ENCODE measurements at places on chromosomes 4 and X.

GRCh38 chr4:40731361-40731760 lies 18.4 kb upstream of the NSUN7 start:
- DNase-seq: no peak

- DNase-seq: no peak
Observed at GRCh38 chrX:152259150-152259549, 120.8 kb upstream of the MAGEA10 start.

DNA sequence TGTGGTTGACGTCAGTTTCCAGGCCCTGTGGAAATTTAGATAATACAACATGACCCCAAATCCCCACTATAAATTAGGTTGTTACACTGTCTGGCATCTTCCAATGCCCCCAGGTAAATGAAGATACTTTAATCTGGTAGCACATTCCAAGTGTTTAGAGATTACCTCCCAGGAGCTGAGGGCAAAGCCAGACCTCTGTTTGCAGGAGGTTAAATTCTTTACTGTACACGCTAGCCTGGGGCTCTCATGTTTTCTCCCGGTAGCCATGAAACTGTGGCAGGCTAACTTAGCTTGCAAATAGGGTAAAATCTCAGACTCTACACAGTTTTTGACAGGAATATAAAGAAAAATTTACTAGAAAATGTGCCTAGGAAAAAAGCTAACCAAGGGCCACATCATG lies 450.0 kb downstream of the PDGFC start:
- DNase-seq: no peak

DNA sequence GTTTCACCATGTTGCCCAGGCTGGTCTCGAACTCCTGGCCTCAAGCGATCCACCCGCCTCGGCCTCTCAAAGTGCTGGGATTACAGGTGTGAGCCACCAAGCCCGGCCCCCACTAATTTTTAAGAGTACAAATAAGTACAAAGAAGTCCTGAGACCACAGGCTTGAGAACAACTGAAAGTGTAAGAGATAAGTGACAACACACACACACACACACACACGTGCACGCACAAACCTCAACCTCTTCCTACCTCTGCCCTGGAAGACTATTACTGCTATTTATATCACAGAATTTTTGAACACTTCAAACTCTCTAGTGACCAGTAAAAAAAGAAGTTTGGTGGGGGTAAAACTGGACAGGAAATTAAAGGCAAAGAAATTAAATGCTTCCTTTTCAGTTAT lies 7.5 kb downstream of the KLHL15 start:
- no peak for DNase-seq

DNA sequence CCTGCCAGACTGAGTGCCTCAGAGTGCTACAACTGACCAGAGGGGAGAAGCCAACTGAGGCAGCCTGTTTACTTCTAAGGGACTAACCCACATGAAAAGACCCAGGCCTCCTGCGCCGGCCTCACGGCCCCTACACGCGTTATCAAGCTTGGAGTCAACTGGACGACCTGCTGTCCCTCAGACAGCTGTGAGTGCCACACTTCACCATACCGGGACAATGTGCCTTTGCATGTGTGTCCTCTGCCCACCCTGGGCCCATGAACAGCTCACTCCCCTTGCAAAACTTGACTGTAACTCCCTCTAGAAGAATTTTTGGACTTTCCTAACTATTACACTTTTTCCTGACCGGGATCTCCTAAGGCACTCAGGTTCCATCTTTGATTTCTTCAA lies 1.8 kb downstream of the NOP14 start:
- DNase-seq: peak; percentile 56

GRCh38 chrX:19673375-19674040 lies 158.2 kb upstream of the MAP3K15 start:
- no peak for DNase-seq

GRCh38 chr4:5020341-5020740 lies 1.1 kb upstream of the CYTL1 start:
- no peak for DNase-seq

DNA sequence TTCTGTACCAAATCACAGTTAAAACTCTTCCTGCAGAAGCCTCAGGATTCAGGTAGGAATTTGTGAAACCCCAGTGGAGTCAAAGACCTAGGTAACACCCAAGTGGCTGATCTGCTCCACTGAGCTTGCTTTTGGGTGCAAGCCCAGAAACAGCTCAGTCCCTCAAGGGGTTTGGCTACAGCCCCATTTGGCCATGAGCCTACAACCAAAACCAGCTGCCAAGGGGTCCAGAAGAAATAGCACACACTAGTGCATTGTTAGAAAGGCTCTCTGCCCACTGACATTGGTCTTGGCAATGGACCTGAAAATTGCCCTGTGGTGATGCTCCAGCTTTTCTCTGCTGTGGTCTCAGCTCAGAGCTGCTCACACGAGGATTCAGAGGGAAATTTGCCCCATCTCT lies 577.4 kb upstream of the INTU start:
- DNase-seq: no peak

GRCh38 chrX:150047818-150048217 lies 109.5 kb upstream of the EOLA2 start:
- DNase-seq: no peak

DNA sequence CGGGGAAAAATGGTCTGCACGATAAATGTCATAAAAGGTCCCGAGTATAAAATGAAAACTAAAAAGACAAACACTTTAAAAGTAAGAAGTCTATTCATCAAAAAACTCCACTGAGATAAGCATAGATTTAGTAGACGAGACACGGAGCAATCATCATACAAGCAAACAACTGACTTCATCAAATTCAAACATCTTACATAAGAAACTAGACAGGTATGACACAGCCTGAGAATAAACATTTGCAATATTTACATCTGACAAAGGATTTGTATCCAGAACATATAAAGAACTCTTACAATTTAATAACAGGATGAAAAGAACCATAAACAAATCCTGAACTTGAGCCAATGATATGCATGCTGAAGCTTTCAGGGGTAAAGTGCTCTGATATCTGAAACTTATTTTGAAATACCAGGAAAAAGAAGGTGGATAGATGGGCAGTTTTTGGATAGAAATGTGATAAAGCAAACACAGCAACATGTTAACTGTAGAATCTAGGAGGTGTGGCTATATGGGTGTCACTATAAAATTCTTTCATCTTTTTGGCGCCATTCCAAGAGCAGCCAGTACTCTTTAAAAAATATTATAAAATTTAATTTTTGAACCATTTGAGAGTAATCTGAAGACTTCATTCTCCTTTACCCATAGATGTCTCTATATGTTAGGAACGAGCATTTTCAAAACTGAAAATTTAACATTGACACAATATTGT lies 12.0 kb downstream of the MPP1 start:
- DNase-seq: no peak

- no peak for DNase-seq
Observed at GRCh38 chr4:57446266-57446665, 336.1 kb upstream of the IGFBP7 start.

GRCh38 chrX:37867536-37868153 lies 20.3 kb upstream of the DYNLT3 start:
- DNase-seq: no peak

- DNase-seq: no peak
Observed at GRCh38 chr4:152421576-152421975, 114.3 kb downstream of the FBXW7 start.

GRCh38 chrX:16479206-16479869 lies 170.6 kb upstream of the S100G start:
- DNase-seq: no peak

DNA sequence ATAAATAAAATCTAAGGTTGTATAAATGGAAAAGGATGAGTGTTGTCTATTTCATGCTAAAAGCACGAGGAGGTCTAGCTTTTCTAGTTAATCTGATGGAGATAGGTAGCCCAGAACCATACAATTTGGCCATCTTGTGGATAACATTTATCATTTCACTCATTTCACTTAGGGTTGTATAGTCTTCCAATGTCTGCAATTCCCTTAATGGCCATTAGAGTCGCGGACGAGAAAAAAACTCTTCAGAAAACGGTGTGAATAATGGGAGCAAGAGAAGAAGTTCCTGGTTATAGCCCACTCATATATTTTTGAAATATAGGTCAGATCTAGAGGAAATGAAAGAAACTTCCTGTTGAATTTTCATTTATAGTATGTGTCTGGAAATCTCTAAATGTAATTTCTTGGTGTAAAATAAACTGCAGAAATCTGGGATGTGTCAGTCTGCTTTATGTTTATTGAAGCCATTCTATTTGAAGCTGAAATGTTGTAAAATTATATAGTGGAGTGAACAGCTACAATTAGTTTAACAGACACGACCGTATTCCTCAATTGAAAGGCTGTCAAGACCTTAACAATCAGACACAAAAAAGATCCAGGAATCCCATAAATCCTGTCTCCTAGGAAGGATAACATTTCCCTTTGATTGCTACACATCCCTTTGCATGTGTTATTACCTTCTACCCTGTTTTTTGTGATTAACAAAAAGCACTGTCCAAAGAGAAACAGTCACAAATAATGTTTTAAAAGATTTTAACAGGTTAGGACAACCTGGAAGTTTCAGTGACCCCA lies 47.7 kb upstream of the MGST2 start:
- no peak for DNase-seq

GRCh38 chr4:86493460-86493859 lies 100.7 kb upstream of the PTPN13 start:
- peak; percentile 9 for DNase-seq

GRCh38 chr4:75340561-75340960 lies 173.6 kb downstream of the RCHY1 start:
- no peak for DNase-seq

GRCh38 chr4:19993242-19993641 lies 258.5 kb upstream of the SLIT2 start:
- DNase-seq: no peak

GRCh38 chr4:13654162-13654797 lies 26.8 kb upstream of the BOD1L1 start:
- DNase-seq: peak; percentile 48

DNA sequence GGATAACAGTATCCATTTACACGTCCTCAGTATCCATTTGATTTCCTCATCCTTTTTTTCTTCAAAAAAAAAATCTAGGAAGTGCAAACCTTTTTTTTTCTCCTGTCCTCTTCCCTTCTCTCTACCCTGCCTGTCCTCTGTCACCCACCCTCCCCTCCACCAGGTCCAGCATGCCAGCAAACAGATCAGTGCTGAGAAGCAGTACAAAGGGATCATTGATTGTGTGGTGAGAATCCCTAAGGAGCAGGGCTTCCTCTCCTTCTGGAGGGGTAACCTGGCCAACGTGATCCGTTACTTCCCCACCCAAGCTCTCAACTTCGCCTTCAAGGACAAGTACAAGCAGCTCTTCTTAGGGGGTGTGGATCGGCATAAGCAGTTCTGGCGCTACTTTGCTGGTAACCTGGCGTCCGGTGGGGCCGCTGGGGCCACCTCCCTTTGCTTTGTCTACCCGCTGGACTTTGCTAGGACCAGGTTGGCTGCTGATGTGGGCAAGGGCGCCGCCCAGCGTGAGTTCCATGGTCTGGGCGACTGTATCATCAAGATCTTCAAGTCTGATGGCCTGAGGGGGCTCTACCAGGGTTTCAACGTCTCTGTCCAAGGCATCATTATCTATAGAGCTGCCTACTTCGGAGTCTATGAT lies 1.7 kb downstream of the SLC25A4 start:
- DNase-seq: no peak

GRCh38 chr4:2787230-2788100 lies 5.4 kb upstream of the SH3BP2 start:
- DNase-seq: no peak
